CD4-positive, alpha-beta T cell treated with Interleukin-6 at 100 ng/mL for 8 hours (primary cell): ENCODE measurements at places on chromosomes 6 and 20.

DNA sequence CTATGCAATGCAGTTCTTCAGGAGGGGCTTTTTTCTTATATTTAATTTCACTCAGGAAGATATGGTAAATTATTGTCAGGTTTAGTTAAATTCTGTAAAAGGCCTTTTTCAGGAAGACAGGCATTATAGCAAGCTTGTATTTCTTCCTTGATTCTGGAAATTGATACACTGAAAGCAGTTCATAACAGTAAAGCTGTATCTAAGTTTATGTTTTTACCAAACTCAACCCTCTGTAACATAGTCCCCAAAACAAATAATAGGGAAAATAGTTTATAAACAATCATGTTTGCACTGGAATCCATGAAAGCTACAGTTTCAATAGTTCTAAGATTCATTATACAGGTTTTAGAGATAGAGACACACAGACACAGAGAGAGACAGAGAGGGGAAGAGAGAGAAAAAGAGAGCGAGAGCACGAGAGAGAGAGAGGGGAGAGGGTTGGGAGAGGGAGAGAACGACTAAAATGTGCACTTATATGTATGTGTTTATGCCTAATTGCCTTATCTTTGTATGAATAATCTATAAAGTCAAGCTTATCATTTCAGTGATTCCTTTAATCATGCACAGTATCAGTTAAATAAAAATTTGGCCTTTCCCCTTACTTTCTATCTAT lies 454.4 kb downstream of the RFPL4B start:
- DNase-seq = no peak

DNA sequence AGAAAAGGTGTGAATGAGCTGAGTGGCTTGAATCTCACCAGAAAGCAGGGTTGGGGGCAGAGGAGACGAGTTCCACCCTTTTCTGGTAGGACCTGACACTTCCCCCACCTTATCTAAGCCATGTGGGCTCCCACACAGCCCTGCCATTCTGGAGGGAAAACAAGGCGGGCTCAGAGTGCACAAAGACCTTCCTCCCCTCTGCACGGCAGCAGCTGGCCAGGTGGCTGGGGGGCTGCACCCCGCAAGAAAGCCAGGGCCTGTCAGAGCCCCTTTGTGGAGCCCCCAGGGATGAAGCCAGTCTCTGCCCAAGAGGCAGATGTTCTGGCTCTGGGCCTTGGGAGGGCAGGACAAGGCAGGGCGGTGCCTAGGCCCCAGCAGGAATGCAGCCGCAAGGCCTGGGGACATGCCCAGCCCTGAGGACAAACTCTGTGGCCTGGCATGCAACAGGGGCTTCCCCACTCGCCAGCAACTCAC lies 48.4 kb upstream of the DSN1 start:
- no peak for DNase-seq

- no peak for DNase-seq
These were observed 1117.7 kb upstream of the MAP3K7 start for GRCh38 chr6:91704531-91704930.

DNA sequence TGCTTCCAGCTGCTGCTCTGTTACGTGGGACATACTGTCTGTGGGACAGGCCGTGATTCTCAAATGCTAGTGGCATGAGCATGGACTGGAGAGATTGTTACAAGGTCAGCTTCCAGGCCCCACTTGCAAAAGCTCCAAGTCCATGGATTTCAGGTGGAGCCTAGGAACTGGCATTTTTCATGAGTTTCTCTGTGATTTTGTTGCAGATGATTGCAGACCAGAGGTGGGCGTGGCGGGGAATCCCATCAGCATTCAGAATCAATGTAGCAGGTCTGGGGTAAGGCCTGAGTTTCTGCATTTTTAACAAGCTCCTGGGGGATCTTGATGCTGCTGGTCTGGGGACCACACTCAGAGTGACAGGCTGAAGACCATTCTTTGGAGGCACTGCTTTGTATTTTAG lies 2.4 kb upstream of the CDH4 start:
- no peak for DNase-seq

- DNase-seq = no peak
These were observed 6.9 kb downstream of the FAM184A start for GRCh38 chr6:119071576-119071975.
